Spinal cord (tissue), 10 donors: ENCODE measurements at places on chromosomes 1 and 21. TPM values are rescaled to one million over a fixed set of nuclear protein-coding genes. Genes with fewer than 3 reads are reported as not detected.

DNA sequence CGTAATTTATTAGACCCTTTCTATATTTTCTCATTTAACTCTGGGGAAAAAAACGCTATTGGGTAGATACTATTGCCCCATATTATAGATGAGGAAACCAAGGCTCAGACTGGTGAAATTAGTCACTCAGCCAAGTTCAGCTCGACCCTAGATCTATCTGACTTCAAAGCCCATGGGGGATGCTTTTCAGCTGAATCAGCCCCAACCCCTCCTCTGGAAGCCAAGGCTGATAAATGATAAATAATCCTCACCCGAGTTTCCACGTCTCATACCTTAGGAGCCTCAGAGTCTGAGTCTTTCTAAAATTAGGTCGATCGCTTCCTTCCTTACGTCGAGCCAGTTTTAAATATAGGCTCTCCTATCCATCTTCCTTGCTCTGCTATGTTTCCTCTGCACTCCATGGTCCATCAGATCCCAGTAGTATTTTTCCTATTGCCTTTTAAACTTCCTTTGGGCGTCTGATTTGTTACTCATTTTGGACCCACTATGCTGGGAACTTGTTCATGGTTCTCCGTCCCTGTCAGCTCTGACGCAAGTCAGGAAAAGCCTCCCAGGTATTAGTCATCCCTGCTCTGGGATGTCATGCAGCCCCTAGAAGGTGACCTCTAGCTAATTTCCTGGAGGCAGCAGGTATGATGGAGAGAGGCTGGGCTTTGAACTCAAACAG lies 122.8 kb downstream of the PLPP3 start:
- DNase-seq, result no peak

- DNase-seq, result no peak
Measured at GRCh38 chr1:234533975-234534876, 55.2 kb upstream of the TARBP1 start.

DNA sequence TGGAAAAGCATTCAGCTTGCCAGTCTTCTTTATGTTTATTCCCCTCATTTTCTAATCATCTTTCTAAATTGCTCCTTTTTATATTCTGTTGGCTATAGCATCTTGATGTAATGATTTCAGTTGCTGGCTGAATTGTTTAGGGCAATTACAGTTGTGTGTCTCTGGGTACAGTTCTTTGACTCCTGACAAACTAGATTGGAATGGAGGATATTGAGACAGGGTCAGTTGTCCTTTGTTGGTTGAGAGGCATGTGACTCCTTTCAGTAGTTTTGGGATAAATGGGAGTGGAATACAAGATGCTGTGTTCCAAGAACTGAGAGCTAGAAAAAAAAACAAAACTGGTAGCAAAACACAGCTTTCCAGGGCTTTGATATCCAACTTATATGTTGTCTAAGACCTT lies 1.5 kb downstream of the CENPF start:
- no peak for DNase-seq

- DNase-seq, result no peak
Measured at GRCh38 chr1:94737124-94737998, 82.8 kb upstream of the SLC44A3 start.

DNA sequence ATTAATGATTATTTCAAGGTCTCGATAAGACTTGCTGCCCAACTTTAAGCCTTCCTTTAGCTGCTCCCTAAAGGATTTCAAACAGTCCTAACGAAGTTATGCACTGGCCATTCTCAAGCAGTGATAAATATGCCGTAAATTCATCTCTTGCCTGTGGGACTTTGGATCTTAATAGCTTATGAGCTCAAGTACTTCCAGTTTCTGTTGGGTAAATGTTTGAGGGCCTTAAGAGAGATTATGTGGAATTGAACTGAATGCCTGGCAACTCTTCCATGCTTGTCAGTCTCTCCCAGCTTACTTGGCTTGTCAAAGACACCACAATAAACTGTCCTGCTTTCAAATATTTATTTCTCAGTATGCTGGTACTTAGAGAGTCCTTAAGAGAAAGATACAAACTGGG lies 3.5 kb upstream of the OR10J4 start:
- DNase-seq, result no peak

- DNase-seq, result no peak
Measured at GRCh38 chr1:117670976-117671780, 65.3 kb downstream of the TENT5C start.

DNA sequence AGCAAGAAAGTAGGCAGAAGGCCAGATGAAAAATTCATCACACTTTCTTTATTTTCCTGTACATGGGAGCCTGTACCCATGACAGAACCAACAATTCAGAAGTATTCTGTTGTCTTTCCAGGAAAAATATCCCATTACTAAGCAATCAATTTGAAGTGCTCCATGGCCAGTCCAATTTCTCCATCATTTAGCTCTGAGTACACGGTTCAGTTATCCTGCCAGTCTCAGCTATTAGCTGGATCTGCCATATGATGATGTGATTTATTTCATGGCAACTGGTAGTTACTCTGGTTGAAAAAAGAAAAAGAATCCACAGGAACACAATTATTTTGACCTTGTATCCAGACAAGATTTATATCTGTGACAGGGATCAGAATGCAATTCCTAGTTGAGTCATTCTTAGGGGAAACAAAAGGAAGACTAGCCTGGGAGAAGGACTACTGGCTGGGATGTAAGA lies 70.6 kb upstream of the GORAB start:
- DNase-seq, result no peak

The DEDD gene
- 61.5 TPM for polyA plus RNA-seq

GRCh38 chr1:234972411-234973191 lies 156.0 kb downstream of the TOMM20 start:
- peak; percentile 45 for DNase-seq

- DNase-seq, result peak; percentile 37
Measured at GRCh38 chr21:36817732-36818450, 119.0 kb downstream of the SIM2 start.

DNA sequence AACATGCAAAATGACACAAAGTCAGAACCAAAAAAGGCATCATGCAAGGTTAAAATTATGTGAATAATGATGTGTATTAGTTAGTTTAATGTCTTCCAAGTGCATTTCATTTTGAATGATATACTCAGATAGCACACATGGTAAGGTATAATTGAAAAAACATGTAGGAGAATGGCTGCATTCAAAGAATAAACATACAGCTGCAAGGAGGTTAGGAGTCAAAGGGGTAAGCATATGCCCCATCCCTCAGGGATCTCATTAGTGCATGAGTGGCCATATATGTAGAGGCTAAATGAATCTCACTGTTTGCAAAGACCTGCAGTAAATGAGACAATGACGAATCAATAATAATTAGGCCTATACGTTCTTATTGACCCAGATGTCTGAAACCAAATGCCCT lies 179.7 kb upstream of the HOOK1 start:
- DNase-seq, result no peak

DNA sequence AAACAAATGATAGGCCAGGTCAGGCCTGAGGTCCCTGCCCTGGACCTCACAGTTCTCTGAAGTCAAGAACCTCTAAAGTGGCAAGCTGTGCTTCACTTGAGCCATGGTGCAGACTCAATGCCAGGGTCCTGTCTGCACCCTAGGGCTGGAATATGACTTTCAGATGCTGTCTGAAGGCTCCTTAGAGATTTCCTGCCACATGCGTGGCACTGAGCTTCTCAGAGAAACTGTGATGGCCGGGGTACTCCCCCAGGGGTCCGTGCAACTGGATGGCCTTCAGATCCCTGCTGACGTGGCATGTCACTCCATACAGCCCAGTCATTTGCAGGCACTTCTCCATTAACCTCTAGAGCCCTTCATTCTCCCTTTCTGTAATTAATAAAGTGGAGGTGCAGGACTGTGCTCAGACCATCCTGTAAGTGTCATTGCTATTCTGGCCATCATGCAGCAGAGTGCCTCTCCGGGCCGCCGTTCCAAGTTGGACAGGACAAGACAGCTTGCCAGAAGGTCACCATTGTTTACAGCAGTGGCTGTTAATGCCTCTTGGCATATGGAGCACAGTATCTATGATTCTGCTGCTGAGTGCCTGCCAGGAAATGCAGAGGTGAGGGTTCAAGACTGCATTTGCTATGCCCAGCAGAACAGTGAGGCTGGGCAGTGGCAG lies 205.1 kb upstream of the COA6 start:
- no peak for DNase-seq

DNA sequence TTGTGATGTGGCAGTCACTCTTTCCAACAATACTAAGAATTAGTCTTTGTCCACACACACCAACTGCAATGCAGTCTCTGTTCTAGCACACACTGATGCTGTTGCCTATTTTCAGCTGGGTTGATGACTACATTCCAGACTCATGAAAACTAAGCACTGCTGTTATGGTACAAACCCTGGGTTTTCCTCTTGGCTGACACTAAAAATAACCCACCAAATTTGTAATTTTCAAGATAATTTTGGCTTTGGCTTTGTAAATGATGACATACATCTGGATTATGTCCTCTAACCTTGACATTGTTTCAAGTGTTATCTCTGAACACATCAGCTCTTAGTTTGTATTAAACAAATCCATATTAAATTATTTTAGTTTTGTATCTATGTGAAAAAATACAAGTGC lies 444.8 kb downstream of the PTPRC start:
- peak; percentile 11 for DNase-seq

The CLEC20A gene
- polyA plus RNA-seq, result not detected

- no peak for DNase-seq
Measured at GRCh38 chr1:95990033-95990432, 731.6 kb upstream of the PTBP2 start.

DNA sequence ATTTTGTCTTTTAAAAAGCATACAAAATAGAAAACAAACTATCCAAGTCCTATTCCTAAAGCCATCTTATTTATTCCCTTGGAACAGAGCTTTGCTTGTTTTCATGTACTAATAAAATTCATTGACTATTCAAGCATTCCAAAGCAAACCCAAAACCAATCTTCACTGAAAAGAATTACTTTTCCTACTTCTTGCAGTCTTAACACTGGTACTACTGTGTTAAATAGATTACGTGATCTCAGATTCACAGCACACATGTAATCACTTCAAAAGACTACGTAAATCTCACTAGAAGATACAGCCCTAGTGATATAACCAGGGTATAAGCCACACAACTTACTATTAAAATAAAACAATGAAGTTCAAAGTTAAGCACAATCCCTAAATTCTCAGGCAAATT lies 39.0 kb downstream of the ZZZ3 start:
- DNase-seq, result no peak

The CHODL gene
- polyA plus RNA-seq, result 33.9 TPM

DNA sequence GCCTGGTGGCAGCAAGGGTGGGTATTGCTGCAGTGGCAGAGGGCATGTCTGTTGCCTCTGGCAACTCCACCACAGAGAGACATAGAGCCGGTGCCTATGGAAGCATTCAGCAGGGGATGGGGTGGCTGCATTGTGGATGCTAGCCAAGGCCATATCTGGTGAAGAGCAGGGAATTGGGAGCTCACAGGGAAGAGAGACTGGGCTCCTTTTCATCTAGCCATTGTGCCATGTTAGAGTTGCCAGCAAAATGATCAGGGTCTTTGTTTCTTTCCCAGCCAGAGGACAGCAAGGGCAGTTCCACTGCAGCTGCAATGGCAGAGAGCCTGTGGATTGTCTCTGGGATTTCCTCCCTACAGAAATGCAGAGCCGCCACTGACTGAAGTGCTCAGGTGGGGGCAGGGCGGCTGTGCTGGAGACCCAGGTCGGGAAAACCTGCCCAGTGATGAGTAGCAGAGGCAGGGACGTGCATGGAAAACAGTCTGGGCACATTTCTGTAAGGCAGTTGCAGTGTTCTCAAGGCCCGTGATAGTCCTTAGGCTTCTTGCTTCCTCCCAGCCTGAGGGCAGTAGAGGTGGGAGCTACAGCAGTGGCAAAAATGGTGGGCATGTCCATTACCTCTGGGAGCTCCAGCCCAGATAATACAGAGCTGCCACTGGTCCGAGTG lies 40.2 kb upstream of the CYP4X1 start:
- DNase-seq, result peak; percentile 33

DNA sequence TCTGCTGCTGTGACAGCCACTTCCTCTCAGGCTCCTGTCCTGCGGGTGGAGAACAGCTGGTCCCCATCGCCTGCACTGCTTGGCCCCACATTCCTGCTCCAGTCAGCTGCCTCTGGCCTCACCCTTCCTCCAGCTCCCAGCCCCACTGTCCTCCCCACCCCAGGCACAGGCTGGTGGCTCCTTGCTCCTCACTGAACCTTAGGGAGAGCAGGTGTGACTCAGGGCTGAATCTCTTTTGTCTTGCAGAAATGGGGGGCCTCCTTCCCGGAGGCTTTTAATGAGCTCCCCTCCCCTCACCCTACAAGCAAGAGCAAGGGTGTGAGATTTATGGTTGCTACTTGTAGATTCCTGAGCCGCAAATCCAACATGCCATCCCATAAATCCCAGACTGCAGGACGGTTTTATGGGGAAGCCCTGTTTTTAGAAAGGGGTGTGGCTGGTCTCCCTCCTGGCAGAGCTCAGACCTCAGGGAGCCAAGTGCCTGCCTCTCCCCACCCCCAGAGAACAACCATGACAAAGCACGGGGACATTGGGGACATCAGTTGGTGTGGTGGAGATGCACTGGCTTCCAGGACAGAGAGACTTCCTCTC lies 15.2 kb downstream of the CDK18 start:
- DNase-seq, result no peak

The C1orf141 gene
- polyA plus RNA-seq, result 1.6 TPM

DNA sequence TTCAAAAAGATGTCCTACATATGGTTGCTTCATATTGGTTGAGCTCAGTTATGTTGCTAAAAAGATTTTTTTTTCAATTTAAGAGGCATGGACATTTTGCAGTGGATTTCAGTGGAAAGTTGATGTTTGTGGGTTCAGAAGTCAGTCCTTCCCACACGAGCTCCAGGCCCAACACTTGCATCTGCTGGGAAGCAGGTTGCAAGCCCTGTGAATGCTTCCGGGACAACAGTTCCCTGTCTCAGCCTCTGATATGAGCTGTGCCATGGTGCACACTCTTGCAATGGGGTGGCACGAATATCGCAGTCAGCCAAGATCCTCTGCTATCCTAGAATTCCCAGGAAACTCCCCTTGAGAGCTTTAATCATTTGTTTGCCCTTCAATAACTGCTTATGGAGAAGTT lies 30.3 kb upstream of the ABCG1 start:
- no peak for DNase-seq

The SEMA4A gene
- polyA plus RNA-seq, result 32.2 TPM

The BMP8B gene
- 19.3 TPM for polyA plus RNA-seq

GRCh38 chr1:17892225-17892624 lies 137.1 kb downstream of the ACTL8 start:
- DNase-seq, result no peak

DNA sequence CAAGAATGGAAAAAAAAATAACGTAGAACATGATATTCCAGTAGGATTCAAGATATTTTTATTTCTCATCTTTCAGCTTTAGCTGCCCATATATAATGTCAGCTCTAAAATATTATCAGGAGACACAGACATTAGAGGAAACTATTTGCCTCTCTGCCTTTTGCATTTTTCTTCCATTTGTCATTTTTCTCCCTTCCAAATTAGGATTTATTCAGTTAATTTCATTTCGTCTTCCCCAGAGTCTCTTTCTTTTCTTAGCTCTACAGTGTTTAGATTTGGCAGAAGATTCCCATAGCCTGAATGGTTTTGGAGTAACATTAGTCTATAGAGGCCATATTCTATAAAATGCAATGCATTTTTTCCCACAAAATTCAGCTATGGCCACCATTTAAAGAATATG lies 5.1 kb upstream of the ENAH start:
- no peak for DNase-seq

GRCh38 chr1:35857830-35858229 lies 25.2 kb upstream of the AGO1 start:
- peak; percentile 34 for DNase-seq

The LDLRAD2 gene
- 4.4 TPM for polyA plus RNA-seq
